ENCODE measurements at places on chromosomes 6 and 20.

DNA sequence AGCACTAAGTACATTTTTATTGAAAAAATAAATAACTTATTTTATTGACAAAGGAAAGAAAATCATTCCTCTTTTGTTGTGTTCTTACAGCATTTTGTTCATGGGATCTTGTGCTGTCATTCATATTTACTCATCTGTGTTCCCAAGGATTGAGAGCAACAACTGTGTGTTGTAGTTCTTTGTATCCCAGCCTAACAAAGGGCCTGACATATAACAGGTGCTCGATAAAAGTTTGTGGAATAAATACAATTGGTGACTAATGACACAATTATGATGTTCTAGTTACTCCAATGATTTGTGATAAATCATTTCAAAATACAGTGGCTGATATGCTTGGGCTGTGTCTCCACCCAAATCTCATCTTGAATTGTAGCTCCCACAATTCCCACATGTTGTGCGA is 7.9 kb upstream of the OGFRL1 start:
- no peak for DNase-seq

- no peak for DNase-seq
These were observed 77.0 kb downstream of the MMS22L start for GRCh38 chr6:97205966-97206365.

DNA sequence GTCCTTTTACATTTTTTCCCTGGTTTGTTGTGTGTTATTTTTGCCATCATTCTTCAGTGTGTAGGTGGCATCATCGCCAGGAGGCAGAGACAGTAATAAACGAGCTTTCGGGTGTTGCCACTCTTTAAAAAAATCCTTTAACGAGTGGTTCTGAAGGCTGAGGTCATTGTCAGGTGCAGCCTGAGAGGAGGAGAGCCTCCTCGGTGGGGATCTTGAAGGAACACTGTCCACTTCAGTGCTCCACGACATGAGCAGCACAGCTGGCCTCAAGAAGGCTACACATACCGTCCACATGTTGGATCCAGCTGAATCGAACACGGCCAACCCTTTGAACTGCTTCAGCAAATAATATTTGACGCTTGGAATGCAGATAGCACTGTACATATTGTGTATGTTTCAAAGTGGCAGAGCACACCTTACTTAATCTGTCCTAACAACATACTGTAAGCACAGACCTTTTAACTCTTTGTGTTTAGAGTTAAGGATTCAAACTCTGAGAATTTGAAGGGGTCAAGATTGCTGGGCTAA is 48.0 kb upstream of the FOXQ1 start:
- no peak for DNase-seq

DNA sequence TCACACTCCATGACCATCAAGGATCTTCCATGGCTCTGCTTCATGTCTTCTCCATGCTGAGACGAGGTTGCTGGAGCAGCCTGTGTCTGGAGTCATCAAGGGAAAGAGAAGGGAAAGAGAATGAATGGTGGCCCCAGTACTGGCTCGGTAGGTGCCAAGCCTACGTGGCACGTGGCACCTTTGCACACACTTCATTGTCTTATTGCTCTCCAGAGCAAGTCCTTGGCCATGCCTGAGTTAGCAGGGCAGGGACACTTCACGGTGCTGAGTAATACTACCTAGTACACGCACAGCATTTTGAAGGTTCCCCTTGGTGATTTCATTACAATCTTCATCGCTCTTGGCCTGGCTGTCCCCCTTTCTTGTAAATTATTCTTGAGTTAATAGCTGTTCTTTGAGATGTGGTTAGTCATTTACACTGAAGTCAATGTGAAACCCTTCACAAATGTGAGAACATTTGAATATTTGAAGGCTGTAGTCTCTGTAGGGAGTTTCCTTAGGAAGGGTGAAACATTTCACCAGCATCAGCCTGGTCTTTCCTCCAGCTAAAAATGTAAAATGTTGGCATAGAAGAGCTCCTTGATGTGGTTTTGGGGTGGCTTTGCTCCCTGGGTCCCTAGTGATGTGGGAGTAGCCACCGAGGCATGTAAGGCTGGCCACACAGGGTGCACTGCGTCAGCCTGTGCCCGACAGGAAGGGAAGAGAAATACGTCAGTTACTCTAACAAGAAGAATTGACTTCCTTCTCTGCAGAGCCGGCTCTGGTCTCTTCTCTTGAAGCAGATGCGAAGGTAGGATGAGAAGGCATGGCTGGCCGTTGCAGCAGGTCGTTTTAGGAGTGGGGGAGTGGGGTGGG is at the start of gene SYTL3:
Gene SYTL3 (plus strand): TSS at position 766 of the 855 bp plus-strand sequence. CDS start 13,215 bp downstream, outside the sequence.
- DNase-seq: peak; percentile 81

DNA sequence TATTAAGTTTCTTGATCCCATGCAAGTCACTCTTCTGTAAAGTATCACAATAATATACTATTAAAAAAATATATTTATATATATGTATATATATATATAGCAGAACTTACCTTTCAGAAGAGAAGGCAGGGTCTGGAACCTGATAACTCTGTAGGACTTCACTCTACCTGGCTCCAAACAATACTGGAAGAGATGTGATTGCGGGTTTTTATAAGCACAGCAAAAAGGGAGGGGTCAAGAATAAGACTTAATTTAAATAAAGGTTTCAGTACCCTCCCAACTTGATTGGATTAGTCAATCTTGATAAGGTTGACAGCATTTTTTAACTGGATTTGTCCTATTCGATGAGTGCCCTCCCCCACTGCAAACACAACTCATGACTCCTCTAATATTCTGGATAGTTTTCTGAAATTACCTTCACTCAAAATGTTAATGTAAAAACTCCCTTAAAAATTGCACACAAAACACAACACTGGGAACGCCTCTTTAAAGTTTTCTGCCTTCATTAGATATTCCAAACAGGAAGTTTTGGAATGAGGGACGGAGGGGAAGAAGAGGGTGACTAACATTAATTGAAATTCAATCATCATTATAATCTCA is 4.0 kb upstream of the ZNF217 start:
- DNase-seq: no peak

DNA sequence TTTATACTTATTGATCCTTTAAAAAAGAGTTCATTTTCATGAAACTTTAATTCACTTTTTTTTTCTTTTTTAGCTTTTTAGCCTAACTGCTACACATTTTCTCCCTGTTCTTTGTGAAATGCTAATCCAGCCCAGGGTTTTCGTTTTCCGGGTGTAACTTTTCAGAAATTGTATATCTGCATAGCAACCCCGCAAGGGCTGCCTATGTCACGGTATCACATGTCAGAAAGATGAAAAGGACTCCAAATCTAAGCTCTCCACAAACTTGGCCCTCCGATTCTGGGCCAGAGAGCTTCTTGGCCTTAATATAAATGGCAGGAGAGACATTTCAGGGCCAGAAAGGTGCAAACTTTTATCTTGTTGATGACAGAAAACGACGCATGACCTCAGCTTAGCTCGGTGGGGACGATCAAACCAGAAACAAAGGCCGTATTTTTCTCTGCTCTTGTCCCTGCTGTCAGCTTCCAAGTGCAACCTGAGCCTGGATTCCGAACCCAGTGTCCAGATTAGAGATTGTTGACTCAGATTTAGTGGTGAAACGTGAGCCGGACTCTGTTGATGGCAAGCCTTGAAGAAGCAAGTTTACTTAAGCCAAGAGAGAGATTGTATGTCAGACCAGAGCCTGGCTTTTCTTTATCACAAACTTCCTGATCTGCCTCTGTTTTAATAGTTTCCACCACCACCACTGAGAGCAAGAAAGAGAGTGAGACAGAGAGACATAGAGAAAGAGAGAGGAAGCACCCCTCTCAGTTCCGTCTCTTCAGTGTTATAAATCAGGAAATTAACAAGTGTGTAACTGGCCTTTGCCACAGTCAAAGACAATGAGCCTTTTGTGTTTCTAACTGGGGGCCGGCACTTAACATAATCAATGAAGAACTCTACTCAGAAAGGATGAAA is 157.8 kb downstream of the SCML4 start:
- DNase-seq: peak; percentile 38

DNA sequence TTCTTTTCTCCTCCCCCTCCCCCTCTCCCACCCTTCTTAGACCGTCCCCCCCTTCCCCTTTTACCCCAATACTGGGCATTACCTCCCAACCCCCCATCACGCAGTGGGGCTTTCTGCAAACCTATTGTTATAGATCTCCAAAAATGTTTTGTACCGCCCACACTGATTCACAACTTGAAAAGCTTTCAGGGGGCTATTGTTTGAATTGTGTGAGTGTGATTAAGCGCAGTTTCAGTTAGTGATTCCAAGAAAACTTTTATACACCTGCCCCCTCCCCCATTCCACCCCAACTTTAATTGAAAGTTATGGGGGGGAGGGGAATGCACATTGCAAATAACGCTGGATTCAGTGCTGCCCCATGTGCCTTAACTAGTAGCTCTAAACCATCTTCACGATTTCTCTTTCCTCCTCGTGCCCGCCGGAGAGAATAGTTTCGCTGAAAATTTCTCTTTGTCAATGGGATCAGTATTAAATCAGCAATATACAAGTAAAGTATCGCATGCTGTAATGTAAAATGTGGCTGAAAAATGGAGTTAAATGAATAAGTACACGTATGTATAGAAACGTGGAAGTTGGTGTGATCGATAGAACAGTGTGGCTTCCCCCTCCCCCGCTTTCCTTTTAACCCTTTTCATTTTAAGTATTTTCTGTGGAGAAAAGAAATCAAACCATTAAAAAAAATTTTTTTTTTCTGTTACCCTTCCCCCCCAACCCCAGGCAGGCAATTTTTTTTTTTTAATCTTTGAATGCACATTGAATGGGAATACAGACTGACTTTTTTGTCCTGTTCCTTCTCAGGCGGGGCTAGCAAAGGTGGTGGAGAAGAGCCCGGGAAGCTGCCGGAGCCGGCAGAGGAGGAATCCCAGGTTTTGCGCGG is 632 bp downstream of the LIN28B start:
- DNase-seq: no peak

DNA sequence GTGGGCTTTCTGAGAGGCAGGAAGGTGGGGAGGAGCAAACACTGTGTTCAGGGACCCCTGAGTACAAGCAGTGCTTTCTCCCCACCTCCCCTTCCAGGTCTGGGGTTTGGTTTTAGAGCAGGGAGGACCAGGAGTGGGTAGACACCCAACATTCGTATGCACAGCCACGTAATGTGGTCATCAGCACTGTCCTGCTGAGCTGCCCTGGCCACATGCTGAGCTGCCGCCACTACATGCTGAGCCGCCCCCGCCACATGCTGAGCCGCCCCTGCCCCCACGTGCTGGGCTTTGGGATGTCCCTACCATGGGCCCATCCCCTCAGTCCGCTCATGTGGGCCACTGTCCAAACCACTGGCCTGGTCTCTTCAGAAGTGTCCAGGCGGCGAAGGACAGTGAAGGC is 214.9 kb upstream of the CST7 start:
- DNase-seq: no peak

DNA sequence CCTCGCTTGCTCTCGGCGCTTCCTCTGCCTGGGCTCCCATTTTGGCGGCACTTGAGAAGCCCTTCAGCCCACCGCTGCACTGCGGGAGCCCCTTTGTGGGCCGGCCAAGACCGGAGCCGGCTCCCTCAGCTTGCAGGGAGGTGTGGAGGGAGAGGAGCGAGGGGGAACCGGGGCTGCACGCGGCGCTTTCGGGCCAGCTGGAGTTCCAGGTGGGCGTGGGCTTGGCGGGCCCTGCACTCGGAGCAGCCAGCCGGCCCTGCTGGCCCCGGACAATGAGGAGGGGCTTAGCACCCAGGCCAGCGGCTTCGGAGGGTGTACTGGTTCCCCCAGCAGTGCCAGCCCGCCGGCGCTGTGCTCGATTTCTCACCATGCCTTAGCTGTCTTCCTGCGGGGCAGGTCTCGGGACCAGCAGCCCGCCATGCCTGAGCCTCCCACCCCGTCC is 10.2 kb upstream of the SRPK1 start:
- DNase-seq: no peak

GRCh38 chr6:20932284-20932683 is 398.0 kb downstream of the CDKAL1 start:
- DNase-seq: no peak

GRCh38 chr6:84872996-84873723 is 108.8 kb upstream of the TBX18 start:
- peak; percentile 19 for DNase-seq

DNA sequence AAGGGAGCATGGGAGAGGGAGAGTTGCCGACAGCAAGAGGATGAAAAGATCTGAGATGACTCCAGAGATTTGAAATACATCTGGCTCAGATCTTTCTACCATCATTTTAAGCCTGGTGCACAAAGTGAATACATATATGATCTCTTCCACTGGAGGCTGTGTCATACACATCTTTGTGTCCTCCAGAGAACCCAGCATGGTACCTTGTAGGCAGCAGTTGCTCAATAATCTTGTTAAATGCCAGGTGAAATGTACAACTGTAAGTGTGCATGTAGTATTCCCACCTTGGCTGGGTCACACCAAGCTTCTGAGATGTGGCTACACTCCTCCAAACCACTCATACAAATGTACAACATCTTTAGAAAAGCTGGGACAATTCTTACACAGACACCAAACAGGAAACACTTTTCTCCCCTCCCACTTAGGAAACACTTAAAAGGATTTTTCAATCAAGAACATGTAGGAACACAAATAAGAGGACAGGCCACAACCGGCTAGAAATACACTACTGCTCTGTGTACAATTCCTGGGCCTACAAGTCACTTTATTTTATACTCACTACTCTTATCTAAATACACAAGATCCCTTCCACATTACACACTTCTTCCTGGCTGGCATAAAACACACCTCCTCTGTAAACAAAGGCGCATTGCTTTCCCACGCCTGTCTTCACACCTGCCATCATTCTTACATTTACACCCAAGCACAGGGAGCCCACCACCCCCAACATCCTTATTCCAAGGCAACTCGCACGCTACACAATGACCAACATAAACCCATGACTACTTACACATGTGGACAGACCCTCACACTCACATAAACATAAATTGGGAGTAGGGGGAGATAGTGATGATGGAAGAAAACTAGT is 3.8 kb upstream of the IER3 start:
- no peak for DNase-seq

DNA sequence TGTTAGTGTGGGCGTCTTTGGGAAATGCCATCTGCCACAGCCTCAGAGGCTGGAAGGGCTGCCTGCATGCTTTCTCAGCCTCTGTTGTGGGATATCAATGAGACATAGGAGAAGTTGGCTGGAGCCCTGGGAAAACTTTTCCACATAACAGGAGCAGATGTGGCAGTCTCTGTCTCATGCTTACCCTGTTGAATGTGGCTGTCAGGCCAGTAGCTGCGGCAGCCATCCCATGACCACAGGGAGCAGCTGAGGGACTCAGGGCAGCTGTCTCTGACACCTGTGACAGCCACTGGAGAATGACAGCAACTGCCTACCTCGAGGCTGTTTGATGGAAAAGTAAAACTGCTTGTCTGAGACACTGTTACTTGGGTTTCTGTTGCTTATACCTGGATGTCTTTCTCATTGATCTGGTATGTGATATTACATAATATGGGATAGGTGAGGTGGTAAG is 64.4 kb downstream of the TULP4 start:
- peak; percentile 52 for DNase-seq

Measured in fibroblast of upper back skin (primary cell).